Stomach (tissue), 19 donors: ENCODE measurements at places on chromosomes 1 and 21.
A peak's percentile ranks its signal among the peaks of the same experiment; 100 is the strongest.

DNA sequence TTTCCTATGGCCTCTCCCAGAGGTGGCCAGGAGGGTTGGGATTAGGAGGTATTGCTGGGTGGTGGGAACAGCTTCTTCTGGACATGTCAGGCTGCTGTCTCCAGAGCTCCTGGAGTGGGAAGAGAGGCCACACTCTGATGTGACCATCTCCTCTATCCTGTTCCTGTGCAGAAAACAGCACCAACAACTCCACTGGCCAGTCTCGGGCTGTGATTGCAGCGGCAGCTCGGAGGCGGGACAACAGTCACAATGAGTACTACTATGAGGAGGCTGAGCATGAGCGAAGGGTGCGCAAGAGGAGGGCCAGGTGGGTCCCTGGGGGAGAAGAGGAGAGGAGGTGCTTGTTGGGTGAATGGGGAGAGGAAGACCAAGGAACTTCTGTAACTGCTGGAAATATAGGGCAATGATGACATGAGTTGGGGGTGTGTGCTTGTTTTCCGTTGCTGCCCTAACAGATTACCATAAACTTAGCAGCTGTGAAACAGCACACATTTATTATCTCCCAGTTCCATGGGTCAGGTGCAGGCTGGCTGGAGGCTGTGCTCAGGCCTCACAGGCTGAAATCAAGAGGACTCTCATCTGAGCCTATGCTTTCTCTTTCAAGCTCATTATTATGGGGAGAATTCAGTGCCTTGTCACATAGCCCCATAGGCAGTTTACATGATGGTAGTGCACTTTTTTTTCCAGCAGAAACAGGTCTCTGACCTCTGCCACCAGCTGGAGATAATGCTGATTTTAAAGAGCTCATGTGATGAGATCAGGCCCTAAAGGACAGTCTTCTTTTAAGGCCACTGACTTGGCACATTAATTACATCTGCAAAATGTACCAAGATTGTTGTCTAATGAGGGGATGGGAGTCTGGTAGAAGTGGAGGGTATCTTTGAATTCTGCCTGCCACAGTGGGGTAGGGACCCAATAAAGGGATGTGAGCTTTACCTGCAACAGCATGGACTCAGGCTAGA is 20.8 kb downstream of the VANGL2 start:
- no peak overlapping the region for H3K27ac ChIP-seq
- peaks cover 73% of the 10 kb centered on the region for H3K36me3 ChIP-seq
- no peak overlapping the region for H3K4me3 ChIP-seq
- no peaks in the 10 kb centered on the region for H3K4me1 ChIP-seq

- DNase-seq, result peak; percentile 79
- peaks cover 28% of the 10 kb centered on the region for H3K4me1 ChIP-seq
- H3K27me3 ChIP-seq, result no peaks in the 10 kb centered on the region
- no peak overlapping the region for H3K4me3 ChIP-seq
Observed at GRCh38 chr1:64006276-64007051, 197.0 kb upstream of the UBE2U start.

DNA sequence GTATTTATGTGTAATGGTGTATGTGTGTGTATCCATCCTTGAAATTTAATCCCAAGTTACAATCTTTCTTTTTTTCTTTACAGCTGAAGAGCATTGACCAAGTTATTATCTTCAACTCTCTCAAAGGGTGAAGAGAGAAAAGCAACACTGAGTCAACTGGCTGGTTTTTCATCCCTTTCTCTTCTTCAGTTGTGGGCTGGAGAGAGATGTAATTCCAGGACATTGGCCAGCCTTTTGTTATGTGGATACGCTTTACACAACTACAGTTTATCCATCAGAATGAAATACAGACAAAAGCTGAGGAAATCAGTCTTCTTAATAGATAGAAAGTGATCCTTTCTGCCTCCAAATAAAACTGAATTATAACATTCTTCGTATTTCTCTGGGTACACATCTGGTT is 357.0 kb upstream of the NCAM2 start:
- H3K36me3 ChIP-seq, result no peaks in the 10 kb centered on the region
- no peak overlapping the region for H3K4me3 ChIP-seq
- no peaks in the 10 kb centered on the region for H3K27me3 ChIP-seq
- DNase-seq, result no peak

- H3K27ac ChIP-seq, result no peak overlapping the region
- DNase-seq, result peak; percentile 66
- H3K4me1 ChIP-seq, result no peaks in the 10 kb centered on the region
- H3K4me3 ChIP-seq, result no peak overlapping the region
- H3K36me3 ChIP-seq, result no peaks in the 10 kb centered on the region
- H3K27me3 ChIP-seq, result peaks cover 24% of the 10 kb centered on the region
Observed at GRCh38 chr1:112762541-112763500, 47.7 kb upstream of the PPM1J start.

- no peak overlapping the region for H3K4me3 ChIP-seq
- no peaks in the 10 kb centered on the region for H3K27me3 ChIP-seq
- H3K27ac ChIP-seq, result peak overlapping the region; percentile 82
Observed at GRCh38 chr21:41600116-41600515, 92.2 kb upstream of the TMPRSS2 start.

GRCh38 chr1:7485826-7486225 is 285.3 kb upstream of the VAMP3 start:
- DNase-seq, result no peak
- H3K4me1 ChIP-seq, result peaks cover 4% of the 10 kb centered on the region
- H3K36me3 ChIP-seq, result no peaks in the 10 kb centered on the region
- H3K27me3 ChIP-seq, result no peaks in the 10 kb centered on the region
- H3K27ac ChIP-seq, result no peak overlapping the region

DNA sequence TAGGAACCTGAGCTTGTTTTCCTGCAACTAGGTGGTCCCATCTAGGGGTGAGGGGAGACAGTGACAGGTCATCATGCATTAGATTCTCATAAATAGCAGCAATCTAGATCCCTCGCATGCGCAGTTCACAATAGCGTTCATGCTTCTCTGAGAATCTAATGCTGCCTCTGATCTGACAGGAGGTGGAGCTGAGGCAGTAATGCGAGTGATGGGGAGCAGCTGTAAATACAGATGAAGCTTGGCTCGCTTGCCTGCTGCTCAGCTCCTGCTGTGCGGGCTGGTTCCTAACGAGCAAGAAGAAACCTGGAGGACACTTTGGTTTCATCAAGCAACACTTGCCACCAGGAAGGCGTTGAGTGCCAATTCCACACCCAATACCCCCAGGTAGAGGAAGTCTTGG is 95.1 kb upstream of the OLIG2 start:
- H3K4me1 ChIP-seq, result peaks cover 5% of the 10 kb centered on the region
- peak; percentile 55 for DNase-seq
- H3K27ac ChIP-seq, result no peak overlapping the region
- H3K27me3 ChIP-seq, result no peaks in the 10 kb centered on the region

- H3K36me3 ChIP-seq, result no peaks in the 10 kb centered on the region
- no peak for DNase-seq
- H3K27me3 ChIP-seq, result no peaks in the 10 kb centered on the region
- no peak overlapping the region for H3K27ac ChIP-seq
- H3K4me3 ChIP-seq, result no peak overlapping the region
Observed at GRCh38 chr1:153655333-153655732, 3.2 kb upstream of the SNAPIN start.

- peak overlapping the region; percentile 41 for H3K4me3 ChIP-seq
- H3K27ac ChIP-seq, result peak overlapping the region; percentile 74
- peaks cover 9% of the 10 kb centered on the region for H3K36me3 ChIP-seq
- peak; percentile 81 for DNase-seq
Observed at GRCh38 chr1:54355931-54356679, 50.1 kb downstream of the SSBP3 start.
